ENCODE measurements at places on chromosomes 11 and 22.

DNA sequence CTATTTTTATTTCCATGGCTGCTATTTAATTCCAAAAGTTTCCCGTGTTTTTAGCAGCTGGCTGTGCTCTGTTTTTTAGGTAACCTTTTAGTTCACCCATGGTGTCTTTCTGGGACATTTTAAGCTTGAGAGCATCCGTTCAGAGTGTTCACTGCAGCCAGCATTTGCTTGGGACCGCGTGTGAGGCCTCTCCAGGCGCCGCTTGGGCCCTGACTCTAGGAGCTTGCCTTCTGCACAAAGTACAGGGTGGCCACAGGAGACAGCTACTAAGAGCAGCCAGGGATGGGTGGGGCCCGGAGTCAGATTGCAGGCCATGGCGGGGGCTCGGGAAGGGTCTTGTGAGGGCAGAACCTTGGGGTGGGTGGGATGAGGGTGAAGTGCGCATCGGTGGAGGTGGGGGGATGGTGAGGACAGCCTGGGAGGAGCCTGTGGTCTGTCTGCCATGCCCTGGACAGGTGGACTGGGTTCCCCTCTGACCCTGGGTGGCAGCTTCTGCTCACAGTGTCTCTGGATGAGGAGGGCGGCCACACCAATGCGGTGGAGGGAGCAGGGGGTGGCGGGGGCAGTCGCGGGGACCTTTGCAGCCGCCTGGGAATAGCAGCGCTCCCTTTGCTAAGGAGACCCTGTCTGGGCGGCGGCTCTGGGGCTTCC, 288.1 kb downstream of the TBC1D22A start:
- DNase-seq = no peak

- DNase-seq = no peak
These were observed 38.6 kb downstream of the SGSM3 start for GRCh38 chr22:40408718-40409612.

GRCh38 chr11:133978794-133979193, 22.0 kb upstream of the IGSF9B start:
- peak; percentile 19 for DNase-seq

DNA sequence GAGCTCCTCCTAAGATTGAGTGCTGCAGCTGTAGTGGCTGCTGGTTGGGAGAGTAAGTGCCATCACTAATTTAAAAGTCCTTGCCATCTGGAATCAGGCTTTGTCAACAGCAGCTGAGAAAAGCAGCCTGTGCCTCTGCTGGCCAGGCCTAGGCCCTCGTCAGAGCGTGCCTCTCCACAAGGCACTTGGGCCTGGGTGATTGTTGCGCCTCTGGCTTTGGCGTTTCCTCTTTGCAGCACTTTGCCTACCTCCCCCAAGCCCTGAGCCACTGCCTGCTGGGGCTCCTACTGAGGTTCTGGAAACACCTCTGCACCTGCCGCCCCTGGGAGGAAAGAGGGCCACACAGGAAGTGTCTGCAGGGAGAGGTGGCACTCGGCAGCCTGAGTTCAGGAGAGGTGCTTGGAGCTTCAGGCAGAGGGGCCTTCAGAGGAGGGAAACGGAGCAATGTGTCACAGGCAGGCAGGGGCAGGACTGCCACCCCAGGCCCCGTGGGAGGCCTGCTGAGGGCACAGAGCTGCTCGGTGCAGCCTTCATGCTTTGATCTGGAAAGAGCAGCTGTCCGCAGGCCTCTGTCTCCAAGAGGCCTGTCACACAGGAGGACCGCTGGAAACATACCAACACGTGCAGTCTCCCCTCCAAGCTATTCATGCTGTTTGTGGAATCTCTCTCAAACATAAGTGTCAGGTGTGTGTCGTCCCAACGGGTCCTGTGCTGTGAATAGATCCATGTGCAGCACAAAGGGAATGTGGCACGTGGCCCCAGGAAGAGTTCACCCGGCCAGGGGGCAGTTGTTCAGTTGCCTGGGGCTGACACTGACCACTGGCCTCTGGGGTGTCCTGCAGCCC, 61.5 kb upstream of the EMID1 start:
- DNase-seq = no peak

- no peak for DNase-seq
These were observed 36.7 kb downstream of the FZD4 start for GRCh38 chr11:86918496-86918895.

DNA sequence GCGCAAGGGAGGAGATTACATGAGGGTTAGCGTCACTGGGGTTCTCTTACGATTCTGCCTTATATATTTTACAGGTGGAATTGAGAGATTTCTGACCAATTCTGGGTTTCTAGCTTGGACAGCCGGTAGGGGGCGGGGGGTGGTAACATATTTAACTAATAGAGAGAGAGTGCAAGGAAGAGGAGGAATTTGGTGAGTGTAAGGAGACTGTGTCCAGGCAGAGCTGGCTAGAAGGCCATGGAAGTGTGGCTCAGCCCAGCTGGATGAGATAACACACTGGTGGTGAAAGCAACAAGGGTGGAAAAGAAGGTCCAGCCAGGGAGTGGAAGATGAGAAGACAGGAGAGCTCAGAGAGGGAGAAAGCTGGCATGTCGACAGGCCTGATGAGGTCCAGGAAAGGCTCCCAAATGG, 56.5 kb downstream of the ST3GAL4 start:
- no peak for DNase-seq

DNA sequence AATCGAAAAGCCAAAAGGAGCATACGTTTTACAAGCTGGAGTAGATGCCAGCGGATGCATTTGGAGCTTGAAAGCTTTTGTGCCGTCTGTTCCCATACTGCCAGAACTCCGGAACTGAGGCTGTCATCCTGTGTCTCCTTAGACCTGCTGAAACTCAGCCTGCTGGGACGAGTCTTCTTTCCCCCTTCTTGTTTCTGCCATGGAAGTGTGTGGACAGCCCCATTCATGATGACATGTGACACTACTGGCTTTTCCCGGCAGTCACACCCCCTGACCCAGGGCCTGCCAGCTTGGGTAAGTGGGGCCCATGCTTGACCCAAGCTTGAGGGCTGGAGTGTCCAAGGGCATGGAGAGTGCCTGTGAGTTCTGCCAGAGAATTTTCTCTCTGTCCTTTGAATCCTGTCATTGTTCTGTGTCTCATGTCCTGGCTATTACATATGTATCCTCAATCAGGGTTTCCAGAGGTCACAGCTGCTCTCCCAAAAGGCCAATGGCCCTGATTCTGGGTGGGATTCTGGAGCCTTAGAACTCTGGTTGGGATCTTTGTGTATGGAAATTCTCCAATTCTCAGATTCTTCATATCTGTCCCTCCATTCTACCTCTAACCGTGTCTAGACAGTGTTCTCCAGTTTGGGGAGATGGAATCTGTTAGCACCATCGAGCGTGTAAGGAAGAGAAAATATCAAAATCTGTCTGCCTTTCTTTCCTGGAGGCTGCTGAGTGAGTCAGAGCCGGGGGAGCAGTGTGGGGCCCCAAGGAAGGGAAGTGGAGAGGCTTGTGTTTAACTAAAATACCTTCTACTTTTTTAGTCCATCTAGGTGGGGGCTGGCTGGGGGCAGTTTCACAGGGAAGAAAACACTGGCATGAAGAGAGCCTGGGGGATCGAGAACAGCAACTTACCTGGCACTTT, 73.2 kb downstream of the KIAA1671 start:
- no peak for DNase-seq

- no peak for DNase-seq
These were observed 904.4 kb downstream of the BRD1 start for GRCh38 chr22:48923165-48923865.

DNA sequence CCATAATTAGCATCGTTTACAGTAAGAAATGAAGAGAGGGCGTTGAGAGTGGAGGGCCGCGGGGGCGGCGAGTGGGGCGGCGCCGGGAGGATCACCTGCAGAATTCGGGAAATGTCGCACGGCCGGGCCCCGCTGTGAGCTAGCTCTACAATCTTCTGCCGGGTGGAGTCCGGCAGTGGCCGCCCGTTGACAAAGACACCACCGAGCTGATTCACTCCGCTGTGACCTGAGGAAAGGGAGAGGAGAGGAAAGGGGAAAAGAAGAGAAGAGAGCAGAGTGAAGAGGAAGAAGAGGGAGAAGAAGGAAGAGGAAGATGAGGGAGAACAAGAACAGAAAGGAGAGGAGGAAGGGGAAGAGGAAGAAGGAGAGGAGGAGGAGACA, 8.5 kb downstream of the PAX6 start:
- no peak for DNase-seq

DNA sequence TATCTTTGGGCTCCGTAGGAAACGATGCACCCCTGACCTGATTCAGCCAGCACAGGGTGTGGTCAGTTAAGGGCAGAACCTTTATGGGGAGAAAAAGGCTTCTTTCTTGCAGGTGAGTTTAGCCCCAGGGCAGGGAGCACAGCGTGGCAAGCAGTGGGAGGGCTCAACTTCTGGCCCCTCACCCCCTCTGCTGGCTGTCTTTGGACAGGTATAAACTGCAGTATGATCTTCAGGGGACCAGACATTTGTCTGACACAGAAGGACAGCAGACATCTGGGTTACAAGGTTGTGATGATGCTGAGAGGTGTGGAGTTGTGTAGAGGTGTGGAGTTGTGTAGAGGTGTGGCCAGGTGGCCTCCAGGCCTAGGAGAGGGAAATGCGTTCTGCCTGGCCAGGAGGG, 324.0 kb upstream of the PLET1 start:
- no peak for DNase-seq

- DNase-seq = no peak
These were observed 21.7 kb downstream of the VWCE start for GRCh38 chr11:61273178-61274078.

- no peak for DNase-seq
These were observed 297.6 kb downstream of the ST3GAL4 start for GRCh38 chr11:126653040-126653439.

DNA sequence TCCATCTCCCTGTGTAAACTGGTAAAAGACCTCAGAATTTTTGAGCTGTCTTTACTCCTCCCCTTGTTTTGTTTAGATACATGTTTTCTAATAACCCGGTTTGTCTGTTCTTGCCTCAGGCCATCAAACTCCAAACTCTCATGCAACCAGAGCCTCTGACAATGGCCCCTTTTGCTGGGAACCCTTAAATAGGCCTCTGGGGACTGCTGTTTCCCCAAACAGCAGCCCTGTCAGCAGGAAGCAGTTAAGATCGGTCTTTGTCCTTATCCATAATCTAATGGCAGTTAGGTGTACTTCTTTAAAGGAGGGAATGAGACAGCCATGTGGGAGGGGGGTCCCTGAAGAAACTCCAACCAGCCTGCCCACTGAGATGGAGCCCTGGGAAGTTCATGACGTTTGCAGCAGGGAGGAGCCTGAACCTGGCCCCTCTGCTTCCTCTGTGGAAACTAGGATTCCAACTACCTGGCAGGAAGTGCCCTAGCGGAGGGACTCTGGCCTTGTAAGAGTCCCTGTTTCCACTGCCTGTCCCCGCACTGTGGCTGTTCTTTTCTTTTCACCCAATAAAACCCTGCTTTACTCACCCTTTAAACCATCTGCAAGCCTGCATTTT, 1354.4 kb downstream of the LRRC4C start:
- DNase-seq = no peak

- no peak for DNase-seq
These were observed 7.8 kb upstream of the JAML start for GRCh38 chr11:118232659-118233058.

GRCh38 chr11:44377914-44378321, 68.0 kb upstream of the ALX4 start:
- DNase-seq = no peak

DNA sequence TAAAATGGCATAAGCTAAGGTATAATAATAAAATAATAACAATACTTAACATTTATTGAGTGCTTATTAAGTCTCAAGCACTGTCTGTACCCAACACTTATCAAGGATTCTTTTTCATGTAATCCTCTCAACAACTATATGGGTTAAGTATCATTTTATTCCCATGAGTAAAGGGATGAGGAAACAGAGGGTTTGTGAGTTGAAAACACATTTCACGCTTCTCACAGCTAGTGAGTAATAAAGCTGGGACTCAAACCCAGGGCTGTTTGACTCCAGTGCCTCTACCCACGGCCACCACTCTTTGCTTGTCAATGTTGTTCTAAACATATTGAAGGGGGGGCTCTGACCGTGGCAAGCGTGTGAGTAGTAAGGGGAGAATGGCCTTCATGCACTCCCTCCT, 8.7 kb downstream of the CD3E start:
- DNase-seq = no peak

DNA sequence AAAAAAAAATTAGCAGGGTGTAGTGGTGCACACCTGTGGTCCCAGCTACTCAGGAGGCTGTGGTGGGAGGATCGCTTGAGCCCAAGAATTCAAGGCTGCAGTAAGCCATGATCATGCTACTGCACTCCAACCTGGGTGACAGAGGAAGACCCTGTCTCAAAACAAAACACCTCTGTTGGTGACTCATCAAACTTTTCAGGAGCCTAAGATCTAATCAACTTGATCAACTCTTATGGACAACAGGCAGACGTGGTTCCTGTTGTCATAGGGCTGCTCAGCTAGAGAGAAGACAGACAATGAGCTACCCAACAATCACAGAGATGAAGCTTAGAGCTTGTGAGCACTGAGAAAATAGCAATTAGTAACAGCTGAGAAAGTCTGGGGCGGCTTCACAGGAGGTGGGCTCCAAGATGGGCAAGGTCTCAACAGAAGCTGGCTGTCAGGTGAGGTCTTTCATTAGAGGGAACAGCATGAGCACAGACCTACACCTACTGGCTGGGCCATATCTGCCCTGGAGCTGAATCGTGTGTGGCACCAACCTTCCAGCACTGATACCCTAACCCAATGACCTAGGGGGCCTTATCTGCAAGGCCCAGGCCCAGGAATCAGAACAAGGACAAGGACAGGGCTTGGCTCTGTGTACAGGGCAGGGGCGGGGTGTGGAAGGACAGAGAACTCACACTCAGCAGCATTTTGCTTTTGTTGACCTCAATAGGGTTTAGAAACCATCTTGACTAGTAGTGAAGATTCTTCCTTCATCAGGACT, 7.2 kb upstream of the UCP3 start:
- DNase-seq = no peak

- no peak for DNase-seq
These were observed 5.2 kb upstream of the SMTN start for GRCh38 chr22:31075961-31076360.

DNA sequence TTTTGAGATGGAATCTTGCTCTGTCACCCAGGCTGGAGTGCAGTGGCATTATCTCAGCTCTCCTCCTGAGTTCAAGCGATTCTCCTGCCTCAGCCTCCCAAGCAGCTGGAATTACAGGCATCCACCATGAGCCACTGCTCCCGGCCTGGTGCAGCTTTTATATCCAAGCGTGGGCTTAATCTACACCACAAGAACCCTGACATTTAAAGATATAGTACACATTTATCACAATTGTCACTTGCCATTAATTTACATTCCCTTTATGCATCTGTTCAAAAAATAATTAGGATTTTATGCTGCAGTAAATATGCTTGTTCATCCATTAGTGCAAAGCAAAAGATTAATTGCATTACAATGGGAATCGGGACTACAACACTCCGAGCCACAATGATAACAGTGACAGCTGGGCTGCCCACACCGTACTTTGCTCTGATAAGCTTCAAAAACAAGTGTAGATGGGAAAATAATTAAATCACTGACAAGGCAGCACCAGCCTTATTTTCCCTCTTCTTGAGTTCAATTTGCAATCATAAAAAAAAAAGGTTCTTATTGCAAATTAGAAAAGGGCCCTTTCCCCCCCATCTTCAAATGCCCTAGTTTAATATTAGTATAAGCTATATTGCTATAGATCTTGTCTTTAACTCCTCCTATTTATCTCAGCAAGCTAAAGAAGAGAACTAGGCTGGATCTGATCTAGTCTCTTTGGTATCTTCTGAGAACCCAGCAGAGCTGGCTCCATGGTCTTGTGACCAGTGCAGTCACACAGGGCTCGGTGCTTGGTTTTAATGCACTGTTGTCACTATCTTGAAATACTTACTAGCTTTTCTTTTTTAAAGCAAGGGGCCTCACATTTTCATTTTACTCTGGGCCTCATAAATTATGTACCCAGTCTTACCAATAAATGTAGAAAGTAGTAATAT, 206.2 kb upstream of the LRRC4C start:
- DNase-seq = no peak

GRCh38 chr11:94948070-94948617, 25.2 kb downstream of the CWC15 start:
- peak; percentile 65 for DNase-seq
